Activated T-helper 2 cell treated with anti-CD3 and anti-CD28 coated beads, Interferon-gamma antibody, Interleukin-2, Interleukin-4, amounts not matched to agents 10 μg/mL and 5 μg/mL and 100 μg/mL, durations not matched to agents 14 hours and 24 hours and 36 hours (primary cell): ENCODE measurements at places on chromosomes 3 and 15.

DNA sequence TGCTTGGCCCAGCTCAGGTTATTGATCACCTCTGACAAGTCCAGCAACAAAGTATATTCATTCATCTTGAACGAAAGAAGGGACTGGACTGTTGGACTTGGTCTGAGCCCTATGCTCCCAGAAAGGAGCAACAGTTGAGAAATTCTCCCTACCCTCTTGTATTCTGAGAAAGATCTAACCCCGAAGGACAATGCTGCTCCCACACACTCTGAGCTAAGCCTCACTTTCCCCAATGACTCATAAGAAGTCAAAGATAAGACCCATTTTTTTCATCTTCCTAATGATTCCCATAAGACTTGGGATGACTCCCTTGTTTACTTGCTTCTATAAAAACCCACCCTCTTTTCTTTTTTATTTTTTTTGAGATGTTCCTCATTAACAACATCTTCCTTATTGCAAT, 549.4 kb upstream of the MDFIC2 start:
- no peak for DNase-seq

DNA sequence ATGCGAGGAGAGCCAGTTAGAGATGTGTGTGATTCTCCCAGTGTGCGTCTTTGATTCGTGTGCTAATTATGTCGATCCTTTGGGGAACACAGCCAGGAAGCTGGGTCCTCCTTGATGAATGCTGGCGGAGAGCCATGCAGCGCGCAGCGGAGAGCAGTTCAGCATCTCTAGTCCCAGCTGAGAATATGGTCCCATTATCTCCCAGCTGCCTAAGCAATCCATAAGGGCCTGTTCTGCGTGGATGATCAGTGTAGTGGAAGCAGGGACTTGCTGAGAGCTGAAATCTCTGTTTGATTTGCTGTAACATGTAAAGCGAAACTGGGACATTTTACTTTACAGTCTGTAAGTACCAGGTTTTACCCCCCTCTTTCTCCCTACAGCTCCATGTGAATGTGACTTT, 412.7 kb downstream of the CNTN4 start:
- DNase-seq = no peak

- DNase-seq = no peak
Measured at GRCh38 chr3:38222032-38222634, 43.5 kb upstream of the SLC22A13 start.

DNA sequence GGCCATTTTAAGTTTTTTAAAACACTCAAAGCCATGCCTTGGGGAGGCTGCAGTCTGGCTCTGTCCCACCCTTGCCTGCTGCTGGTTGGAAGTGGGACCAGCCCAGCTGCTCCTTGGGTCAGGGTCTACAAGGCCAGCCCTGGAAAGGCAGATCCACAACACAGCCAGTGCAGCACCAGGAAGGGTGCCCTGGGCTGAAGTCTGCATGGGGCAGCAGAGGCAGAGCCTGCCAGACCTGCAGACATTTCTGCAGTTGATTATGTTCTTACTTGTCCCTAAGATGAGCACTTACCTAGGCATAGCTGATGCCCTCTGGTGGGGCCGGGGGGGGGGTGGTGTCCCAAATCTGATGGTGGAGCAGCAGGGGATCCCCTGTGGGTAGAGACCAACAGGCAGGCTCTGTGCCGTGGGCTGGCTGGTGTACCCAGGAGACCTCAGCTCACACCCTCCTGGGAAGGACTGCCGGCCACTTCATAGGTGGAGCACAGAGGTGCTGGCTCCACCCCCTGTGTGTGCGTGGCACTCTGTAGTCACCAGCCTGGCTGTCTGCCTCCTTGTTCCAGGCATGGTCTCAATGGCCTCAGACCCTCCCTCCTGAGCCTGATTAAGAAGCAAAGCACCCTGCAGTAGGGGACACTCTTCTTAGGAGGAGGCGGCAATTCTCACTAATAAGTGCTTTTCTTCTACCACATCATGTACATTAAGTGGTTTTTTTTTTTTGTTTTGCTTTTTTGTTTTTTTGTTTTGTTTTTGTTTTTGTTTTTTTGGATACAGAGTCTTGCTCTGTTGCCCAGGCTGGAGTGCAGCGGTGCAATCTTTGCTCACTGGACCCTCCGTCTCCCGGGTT, 97.4 kb upstream of the KLF13 start:
- no peak for DNase-seq

DNA sequence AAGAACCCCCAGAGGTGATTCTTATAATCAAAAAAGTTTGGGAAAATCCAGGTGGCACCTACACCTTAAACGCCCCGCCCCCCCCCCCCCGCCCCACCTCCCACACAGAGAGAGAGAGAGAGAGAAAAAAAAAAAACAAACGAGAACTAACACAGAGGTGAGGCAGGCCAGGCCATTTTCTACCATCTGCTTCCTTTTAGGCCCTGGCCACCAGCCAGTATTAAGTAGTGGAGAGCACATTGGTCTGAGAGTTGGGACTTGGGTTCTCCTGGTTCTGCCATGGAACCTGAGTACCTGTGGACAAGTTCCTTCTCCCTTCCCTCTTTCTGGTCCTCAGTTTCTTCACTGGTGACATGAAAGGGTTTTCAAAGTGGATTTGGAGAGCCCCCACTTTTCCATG, 60.6 kb downstream of the SLC6A11 start:
- DNase-seq = no peak

DNA sequence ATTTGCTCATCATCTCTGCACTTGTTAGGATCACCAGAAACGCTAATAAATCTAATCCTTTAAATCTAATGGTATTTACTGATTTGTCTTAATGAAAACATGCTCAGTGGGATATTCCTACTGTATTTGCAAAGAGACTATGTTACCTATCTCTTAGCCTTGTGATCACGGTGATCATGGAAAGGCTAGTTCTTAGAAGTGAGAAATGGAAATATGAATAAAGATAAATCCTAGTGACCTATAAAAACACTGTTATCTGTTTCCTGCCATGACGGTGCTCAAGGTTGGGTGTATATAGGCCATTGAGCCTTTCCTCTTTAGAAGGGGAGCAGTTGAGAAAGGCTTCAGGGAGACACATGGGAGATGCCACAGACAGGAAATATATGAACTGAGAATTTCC, 116.3 kb downstream of the THRB start:
- DNase-seq = no peak

DNA sequence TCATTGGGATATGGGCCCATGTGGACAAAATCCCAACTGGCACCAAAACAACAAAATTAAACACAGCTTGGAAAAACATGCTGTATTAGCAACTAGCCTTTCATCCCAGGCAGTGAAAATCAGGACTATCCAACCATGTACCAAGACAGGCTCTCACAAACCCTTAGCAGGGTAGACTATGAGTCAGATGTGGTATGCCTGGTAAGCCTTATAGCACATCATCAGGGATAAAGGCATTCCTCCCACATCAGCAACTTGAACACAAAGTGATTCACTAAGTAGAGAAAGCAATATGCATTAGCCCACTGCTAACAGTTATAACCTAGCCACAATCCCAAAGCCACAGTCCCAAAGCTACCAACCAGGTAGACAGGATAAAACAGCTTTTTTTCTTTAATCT, 8.0 kb downstream of the CEP152 start:
- no peak for DNase-seq

DNA sequence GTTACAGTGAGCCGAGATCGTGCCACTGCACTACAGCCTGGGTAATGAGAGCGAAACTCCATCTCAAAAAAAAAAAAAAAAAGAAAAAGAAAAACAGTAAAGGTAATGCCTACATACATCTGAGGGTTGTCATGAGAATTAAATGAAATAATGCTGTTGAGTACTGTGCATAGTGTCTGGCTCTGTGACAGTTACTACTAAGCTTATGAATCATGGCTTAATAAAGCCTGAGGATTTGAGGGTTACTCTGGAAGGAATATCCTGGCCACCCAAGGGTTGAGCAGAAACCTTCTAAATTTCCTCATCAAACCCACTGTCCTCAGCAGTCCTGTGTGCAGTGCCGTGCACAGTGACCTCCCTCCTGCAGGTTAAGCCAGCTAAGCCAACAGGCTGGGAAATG, 26.8 kb upstream of the ELP6 start:
- no peak for DNase-seq

DNA sequence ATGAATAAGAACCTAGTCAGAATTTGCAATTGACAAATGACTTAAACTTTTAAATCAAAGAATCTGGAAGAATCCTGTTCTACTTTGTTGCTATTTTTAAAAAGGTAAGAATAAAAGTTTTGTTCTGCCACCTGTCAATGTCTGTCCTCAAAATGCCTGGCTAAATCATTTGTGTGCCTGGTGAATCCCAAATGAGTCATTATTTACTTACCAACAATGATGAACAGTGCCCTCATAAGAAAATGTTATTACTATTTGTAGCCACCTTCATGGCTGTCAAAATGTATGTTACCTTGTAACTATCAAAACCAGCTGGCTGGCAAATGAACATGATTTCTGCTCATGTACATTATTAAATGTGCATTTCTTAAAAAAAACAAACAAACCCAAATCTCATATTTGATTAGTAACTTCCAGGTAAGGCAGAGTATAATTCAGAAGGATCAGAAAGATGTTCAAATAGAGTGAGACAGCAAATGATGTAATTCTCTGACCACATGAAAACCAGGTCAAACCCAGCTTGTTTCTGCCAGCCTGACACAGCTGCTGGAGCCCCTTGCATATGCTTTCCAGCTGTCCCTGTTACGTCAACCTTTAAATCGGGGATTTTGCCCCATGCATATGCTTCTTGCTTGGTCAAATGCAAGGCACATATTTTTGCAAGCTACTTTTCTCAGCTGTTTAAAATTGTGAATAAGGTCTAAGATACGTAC, 137.9 kb downstream of the SSR3 start:
- no peak for DNase-seq

DNA sequence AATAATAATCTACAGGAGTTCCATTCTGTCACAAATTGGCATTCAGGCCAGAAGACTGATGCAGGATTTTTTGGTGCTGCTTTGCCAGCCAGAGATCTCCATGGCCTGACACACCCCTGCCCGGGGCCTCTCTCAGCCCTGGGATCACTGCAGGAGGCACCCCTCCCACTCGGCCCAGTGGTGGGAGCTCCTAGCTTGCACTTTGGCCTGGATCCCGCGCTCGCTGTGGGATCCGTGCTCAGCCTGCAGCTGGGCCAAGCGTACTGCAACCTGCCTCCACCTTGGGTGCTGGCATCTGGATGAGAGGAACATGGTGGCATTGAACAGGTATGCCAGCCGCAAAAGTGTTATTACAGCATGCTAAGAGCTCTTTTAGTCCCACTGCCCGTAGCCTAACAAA, 656.7 kb upstream of the CCDC54 start:
- DNase-seq = no peak

GRCh38 chr3:2623436-2623835, 486.7 kb downstream of the IL5RA start:
- no peak for DNase-seq

GRCh38 chr15:95468820-95469219, 861.7 kb upstream of the NR2F2 start:
- no peak for DNase-seq

DNA sequence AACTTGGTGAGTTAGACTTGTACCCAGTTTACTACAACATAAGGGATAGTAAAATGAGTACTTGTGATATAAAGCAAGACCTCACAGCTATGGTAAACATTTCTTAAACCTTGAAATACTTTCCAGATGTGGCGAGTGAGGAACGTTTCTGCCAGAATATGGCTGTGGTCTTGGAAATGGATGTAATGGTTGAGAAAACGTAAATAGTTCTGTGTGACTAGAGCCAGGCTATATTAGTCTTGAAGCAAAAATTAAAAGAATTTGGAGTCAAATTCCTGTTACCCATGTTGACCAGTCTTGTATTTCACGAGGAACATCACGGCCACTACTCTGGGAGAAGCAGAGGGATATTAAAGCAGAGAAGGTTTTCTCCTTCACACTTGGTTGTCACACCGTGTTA, 15.3 kb downstream of the OR4F15 start:
- DNase-seq = no peak

- peak; percentile 51 for DNase-seq
Measured at GRCh38 chr15:56919031-56919608, 676 bp downstream of the TCF12 start.

GRCh38 chr15:62835351-62835750, 207.2 kb upstream of the TPM1 start:
- no peak for DNase-seq

DNA sequence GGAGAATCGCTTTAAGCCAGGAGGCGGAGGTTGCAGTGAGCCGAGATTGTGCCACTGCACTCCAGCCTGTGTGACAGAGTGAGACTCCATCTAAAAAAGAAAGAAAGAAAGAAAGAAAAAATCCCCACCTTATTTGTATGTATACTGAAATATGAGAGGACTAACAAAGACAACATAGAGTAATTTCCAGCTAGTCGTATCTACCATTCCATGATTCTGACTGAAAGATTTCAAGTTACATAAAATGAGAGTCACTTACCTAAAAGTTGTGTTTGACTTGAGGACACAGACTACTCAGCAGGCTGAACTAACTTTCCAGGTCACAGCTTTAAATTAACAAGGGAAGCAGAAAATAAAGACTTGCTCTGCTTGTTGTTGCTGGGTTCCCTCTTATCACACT, 18.8 kb upstream of the PRKCI start:
- DNase-seq = no peak

DNA sequence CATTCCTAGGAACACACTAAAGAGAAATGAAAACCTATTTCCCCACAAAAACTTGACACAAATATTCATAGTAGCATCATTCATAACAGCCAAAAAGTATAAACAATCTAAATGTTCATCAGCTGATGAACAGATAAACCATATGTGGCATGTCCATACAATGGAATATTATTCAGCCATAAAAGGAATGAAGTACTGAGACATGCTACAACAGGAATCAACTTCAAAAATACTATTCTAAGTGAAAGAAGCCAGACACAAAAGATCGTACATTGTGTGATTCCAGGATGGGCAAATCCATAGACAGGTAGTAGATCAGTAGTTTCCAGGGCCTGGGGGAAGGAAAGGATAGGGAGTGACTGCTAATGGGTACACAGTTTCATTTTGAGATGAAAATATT, 118.0 kb downstream of the GSK3B start:
- DNase-seq = no peak

DNA sequence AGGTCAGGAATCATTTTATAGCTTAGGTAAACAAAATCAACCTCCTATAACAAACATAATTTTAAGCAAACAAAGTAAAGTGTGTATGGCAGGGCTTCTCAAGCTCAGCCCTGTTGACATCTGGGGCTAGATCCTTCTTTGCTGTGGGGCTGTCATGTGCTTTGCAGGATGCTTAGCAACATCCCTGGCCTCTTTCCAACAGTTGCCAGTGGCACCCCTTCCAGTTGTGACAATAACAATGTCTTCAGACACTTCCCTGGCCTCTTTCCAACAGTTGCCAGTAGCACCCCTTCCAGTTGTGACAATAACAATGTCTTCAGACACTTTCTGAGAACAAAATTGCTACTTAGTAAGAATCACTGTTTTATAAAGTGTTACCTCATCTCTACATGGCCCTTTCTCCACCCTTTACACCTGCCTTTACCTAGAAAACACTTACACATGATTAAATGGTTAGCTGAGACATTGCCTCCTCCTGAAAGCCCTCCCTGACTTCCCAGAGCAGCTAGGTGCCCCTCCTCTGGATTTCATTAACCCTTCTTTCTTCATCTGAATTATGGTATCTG, 194.0 kb upstream of the LMCD1 start:
- DNase-seq = no peak

GRCh38 chr3:27826448-27826847, 104.3 kb upstream of the EOMES start:
- DNase-seq = no peak
